ENCODE measurements at places on chromosomes 1 and 21.

DNA sequence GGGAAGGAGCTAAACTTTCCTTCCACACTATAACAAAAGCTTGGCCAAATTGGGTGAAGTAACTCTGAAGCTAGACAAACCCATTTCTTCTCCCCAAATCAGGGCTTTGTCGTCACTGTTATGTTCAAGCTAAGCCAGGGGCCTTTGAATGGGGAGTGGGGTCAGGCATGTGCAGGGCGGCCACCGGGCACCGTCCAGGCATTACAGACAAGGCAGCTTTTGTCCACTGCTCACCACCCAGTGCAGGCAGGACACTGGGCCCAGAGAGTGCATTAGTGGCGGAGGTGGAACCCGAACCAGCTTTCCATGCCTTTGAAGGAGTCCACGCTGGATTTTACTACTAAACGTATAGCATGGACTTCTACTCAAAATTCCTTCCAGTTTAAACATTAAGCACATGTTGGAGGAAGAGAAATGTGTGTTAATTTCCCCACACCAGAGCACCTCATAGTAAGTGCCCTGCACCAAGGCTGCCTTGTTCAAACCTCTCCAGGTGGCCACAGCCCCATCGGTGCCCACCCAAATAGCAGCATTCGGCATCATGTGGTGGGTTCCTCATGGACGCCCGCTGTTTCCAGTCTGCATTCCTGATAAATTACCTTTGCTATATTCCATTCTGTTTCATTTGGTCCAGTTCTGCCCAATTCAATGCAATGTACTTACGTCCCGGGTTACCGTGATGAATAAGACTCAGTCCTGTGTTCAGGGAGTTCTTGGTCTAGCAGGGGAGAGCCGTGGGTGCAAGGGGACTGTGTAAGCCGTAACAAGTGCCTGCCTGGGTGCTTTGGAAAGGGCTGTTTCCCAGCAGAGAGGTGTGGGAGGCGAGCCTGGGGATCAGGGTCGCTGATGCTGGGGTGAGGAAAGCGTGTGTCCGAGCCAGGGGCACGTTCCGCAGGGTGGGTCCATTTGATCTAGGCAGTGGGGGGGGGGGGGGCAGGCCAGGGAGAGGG, 1.6 kb downstream of the UBASH3A start:
- DNase-seq: no peak

- no peak for DNase-seq
Observed at GRCh38 chr1:24384251-24385090, 29.1 kb downstream of the STPG1 start.

GRCh38 chr1:110453829-110454228, 2.9 kb downstream of the PROK1 start:
- DNase-seq: no peak

DNA sequence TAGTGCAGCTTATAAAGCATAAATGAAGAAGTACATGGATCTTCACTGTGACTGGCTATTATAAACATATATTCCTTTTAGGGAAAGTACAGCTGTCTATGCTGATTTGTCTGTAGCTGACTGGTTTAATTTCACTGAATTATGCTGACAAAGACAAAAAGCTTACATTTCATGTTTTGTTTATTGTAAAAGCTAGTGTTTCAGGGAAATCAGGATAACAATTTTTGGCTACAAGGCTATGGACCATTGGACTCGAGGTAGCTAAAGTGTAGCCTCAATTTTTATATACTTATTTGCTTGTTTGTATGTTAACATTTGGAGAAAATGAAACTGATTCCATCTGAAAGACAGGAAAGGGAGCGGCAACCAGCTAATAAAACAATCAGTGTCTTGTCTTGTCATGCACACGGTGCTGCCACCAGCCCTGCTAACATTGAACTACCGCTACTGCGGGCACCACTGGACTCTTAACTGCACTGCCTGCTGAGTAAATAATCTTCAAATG, 480.2 kb downstream of the COL11A1 start:
- peak; percentile 3 for DNase-seq

DNA sequence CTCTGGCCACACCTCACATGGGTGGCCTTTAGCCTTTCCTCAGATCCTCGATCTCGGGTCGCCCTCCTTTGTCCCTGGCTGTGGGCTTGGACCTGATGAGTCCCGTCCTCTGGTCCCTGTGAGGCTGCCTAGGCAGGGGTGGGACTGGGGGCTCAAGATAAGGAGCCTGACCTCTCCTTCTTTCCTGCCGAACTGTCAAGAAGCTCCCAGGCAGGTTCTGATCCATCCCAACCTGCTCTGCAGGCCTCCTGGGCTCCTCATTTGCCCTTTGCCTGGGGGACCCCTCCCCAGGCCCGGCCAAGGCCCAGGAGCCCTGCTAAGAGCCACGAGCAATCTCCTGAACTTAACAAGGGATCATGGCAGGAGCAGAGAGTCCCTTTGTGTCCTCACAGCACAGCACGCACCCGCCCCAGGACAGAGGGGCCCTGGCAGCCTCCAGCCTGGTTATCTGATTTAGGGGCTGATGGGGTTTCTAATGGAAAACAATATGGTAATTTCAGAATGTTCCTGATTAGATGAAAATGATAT, 82.4 kb upstream of the POU3F1 start:
- no peak for DNase-seq

DNA sequence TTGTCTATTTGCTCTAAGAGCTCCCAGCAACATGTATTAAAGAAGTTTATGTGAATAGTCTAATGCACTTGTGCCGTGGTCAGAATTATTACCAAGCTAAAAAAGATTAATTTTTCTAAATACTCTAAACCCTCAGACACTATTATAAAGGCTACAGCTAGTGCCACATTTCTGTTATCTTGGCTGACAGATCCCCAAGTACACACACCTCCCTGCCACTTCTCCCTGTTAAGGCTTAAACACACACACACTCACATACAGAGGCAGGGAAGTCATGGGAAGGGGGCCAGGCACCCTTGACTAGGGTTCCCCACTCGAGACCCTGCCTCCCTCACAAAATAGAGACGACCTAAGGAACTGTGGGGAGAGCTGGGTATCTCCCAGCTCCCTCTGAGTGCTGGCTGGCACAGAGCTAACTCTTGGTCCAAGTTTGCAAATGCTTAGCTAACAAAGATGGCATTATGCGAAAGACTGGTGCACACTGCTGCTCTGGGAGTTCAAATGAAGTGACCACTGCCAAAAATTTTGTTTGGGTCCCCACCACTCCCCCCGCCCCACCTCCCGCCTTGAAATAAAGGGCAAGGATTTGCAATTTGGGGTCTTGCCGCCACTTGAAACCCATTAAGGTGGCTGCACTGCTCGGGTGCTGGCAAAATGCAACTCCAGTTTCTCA, 9.8 kb downstream of the SSBP3 start:
- no peak for DNase-seq

DNA sequence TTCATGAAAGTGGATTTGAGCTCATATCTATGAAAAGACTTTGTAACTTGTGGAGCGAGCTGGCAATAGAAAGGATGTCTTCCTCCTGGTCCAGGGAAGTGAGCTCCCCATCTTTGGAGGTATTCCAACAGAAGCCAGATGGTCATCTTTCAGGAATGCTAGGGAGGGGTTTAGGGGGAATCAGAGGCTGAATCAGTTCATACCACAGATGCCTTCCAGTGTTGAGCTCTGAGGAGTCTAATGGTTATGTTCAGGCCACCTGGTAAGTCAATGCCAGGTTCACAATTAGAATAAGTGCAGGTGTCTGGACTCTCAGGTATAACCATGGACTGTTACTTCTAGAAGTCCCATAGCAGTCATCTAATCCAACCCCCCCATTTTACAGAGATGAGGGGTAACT, 119.1 kb downstream of the ACTL8 start:
- peak; percentile 87 for DNase-seq

DNA sequence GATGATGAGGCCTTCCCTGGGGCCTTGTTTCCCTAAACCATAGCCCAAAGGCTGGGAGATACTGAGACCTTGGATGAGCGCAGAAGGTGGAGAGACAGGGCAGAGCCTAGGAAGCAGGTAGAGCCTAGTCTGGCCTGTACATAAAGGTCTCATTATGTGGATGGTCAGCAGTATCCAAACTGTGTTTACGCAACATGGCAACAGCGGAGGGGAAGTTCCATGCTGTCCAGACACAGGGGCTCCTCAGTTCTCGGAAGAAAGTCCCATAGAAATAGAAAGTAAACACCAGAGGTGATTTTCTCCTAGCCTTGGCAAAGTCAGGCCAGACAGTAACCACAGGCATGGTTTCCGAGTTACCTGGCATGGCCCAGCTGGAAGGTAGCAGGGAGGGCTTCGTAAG, 42.1 kb upstream of the MPZL1 start:
- DNase-seq: no peak

- no peak for DNase-seq
Observed at GRCh38 chr1:222709700-222710153, 2.6 kb downstream of the AIDA start.

DNA sequence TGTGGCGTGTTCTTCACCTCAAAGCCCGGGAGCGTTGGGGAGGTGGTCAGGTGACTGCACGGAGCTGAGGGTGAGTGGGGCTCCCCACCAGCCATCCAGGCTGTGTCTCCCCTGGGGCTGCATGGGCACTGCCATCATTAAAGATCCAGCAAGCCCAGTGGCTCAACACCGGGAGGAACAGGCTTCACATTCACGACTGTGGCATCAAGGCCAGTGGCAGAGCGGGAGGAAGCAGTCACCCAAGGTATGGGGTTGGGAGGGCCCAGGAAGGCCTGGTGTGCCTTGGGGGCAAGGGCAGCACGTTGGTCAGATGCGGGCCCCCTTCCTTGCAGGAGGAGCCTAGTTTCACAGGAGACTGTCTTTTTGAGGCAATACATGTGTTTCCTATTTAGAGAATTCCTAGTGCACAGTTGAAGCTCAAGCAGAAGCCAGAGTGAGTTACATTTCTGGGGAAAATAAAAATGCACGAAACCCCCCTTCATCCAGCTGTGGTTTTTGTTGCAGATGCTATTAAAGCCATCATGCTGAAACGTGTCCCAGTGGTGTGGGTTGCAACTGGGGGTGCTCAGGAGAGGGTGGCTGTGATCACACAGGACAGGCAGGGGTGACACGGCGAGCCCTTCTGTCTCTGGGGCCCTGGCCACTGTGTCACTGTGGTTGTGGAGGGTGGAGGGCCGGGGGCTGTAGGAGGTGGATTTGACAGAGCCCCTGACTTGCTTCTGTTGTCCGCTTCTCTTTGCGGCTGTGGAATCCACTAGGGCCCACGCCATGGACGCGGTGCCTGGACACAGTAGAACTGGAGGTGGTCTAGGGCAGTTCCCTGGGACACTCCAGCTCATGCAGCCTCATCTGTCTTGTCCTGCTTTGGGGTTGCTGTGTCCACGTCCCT, 34.1 kb downstream of the SNAP47 start:
- no peak for DNase-seq

GRCh38 chr1:29758781-29759499, 522.6 kb downstream of the PTPRU start:
- DNase-seq: no peak

DNA sequence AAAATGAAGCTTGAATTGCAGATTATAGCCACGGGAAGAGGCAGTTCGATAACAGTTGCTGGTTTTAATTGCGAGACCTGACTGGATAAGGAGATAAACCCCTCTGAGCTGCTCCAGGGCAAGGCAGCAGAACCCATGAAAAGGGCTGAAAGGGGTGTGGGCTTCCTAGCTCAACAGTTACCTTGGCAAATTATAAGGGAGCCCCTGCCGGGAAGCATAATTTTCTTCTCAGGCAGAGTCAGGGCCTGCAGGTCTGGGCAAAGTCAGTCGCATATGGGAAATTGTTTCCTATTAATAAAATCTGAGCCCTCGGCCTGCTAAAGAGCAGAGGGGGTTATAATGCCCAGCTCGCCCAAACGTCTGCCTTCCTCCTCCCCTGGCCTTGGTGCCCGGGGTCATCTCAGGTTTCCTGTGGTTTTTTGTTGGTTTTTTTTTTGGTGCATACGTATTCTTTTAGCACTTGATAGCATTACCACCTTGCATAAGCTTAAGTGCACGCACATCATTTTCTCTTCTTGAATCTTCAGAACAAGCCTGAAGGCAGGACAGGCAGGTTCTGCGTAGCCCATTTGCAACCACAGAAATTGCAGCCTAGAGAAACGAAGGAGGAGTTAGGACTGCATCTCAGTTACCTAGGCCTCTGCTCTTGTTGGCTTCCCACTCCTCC, 33.9 kb upstream of the SELENON start:
- no peak for DNase-seq

DNA sequence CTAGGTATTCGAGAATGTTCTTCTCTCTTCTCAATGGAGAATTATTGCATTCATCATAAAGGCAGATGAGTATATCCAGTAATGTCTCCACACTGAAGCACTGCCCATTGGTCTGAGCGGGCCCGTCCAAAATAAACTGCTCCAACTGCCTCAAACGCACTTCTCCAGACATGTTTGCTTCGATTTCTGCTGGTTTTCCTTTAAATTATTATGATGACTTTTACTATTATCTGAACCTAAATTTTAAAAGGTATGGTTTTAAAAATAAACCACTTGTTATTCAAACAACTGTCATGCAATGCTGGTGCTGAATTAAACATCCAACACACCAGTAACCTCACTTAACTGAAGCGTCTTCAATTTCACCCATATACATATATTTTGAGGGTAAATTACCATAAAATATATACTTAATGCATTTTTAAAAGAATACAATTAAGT, 1.3 kb downstream of the CDC42BPA start:
- DNase-seq: no peak

DNA sequence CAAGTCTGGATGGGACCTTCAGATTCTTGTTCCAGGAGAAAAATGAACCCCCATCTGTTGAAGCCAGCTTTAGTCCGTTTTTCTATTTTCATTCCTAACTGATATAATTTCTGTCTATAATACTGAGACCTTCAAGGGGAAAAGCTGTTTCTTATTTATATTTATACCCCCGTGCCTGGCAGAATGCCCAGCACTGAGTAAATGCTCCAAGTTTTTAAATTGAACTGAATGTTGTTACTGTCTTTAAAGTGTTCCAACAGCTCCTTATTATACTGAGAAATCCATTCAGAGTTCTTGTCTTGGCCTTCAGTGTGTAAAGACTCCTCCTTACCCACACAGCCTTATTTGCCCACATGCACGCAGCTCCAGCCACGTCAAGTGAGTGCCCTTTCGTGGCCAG, 178.6 kb upstream of the HMGB4 start:
- no peak for DNase-seq

DNA sequence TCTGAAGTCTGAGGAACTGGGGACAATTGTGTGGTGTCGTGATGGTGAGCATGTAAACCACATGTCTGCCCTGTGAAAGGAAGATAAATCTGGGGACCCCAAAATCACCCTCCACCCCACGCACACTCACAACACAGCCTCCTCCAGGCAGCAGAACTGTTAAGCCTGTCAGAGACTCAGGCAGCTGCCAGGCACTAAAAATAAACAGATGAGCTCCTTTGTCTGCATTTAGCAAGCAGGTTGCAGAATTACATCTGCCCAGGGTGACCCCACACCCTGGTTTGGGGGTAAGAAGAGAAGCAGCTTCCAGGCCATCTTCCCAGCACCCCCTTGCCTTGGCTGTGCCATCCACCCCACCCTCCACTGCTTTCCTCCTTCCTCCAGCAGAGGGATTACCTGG, 119.1 kb upstream of the RUNX3 start:
- DNase-seq: no peak

DNA sequence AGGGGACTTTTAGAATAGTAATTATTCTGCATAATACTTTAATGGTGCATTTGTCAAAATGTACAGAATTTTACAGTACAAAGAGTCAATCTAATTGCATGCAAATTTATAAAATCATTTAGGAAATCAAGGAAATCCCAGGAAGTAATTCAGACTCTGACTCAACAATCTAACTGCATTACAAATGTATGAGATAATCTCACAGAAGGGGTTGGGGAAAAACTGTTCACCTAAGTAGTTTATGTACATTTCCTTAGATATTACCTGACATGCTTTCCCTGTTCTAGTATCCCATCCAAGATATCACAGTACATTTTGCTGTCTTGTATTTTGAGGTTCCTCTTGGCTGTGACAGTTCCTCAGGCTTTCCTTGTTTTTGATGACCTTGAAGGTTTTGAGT, 4.7 kb downstream of the CRB1 start:
- DNase-seq: peak; percentile 9

GRCh38 chr1:193476748-193477147, 290.3 kb upstream of the B3GALT2 start:
- no peak for DNase-seq
